Activated T-helper 1 cell treated with Interleukin-2 at 50 U/mL for 16 hours (primary cell): ENCODE measurements at places on chromosomes 16 and 17.

GRCh38 chr17:40909351-40909750, 24.3 kb upstream of the KRT20 start:
- peak; percentile 33 for DNase-seq

DNA sequence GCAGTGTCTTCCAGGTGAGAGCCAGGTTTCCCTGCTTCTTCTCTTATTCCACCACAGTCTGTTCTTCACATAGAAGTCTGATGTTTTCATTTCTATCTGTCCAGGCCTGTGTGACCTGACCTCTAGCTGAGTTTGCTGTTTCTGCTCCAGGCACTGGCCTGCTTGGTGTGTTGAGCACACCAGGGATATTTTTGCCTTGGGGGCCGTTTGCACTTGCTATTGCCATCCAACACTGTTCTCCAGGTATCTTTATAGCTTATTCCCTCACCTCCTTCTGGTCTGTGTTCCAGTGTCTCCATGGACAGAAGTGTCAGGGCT, 41.4 kb downstream of the MRTFB start:
- no peak for DNase-seq

GRCh38 chr17:48483004-48483403, 47.8 kb downstream of the HOXB1 start:
- DNase-seq, result no peak

GRCh38 chr16:56710181-56710737, 19.7 kb upstream of the NUP93 start:
- DNase-seq, result no peak

- no peak for DNase-seq
Observed at GRCh38 chr17:40854175-40854814, 12.7 kb downstream of the KRT12 start.

DNA sequence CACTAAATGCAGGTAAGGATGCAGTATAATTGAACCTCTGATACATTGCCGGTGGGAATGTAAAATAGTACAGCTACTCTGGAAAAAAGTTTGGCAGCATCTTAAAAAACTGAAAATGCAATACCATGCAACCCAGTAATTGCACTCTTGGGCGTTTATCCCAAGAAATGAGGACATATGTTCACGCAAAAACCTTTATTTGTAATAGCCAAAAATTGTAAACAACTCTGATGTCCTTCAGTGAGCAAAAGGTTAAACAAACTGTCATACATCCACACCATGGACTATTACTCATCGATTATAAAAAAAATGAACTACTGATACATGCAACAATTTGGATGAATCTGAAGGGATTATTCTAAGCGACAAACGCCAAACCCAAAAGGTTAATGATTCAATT, 16.9 kb downstream of the SYNRG start:
- no peak for DNase-seq

DNA sequence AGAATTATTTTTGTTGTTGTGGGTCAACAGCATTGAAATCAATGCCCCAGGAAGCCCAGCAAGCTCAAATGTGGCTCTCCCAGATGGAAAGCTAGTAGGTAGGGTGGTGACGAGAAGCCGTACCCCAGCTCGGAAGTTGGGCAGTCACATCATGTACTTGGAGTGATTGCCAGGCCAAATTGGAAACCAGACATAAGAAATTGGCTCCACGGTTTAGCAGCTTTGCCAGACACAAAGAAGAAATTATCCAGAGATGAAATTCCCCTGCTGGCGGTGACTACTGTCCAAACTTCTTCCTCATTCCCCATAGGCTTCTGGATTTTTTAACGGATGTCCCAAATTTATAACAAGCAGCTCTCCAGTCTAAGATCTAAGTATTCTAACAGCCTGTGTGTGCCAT, 95.9 kb downstream of the OR1D5 start:
- no peak for DNase-seq

DNA sequence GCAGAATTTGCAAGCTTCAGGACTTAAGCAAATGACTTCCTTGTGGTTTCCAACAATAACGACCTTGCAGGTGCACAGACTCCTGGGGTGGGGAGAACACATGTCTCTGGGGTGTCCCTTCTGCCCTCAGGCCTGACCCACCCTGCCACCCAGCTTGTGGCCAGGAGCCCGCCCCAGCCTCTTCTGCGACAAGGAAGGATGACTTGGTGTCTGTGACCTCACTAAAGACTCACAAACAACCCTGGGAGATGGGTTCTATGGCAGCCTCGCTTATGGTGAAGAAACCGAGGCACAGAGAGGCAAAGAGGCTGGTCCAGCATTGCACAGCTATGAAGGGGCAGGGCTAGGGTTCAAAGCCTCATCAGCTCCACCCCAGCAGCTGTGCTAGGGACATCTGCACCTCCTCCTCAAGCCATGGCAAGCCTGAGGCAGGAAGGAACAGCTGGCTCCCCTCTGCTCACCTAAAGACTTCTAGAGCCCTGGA, 2.6 kb downstream of the ATP2A3 start:
- DNase-seq, result no peak

- DNase-seq, result no peak
Observed at GRCh38 chr17:82231562-82232321, 2.9 kb downstream of the SLC16A3 start.

DNA sequence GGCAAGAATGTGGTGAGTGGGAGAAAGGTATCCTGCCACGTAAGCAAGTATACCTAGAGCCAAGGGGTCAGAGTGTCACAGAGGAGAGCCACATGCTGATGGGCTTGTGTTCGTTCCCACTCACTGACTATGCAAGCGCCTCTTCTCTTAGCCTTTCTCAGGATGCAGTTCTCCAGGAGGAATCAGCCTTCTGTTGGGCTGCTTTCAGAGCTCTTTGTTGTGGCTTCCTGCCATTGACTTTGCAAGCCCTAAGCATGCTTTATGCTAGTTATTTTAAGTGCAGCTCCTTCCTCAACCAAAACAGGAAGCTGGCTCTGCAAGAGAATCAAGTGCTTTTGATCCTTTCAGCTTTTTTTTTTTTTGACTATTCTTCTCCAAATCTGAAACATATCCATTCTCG, 66.6 kb downstream of the SIAH1 start:
- peak; percentile 1 for DNase-seq

- DNase-seq, result no peak
Observed at GRCh38 chr17:81339191-81339533, 44.1 kb upstream of the SLC38A10 start.

DNA sequence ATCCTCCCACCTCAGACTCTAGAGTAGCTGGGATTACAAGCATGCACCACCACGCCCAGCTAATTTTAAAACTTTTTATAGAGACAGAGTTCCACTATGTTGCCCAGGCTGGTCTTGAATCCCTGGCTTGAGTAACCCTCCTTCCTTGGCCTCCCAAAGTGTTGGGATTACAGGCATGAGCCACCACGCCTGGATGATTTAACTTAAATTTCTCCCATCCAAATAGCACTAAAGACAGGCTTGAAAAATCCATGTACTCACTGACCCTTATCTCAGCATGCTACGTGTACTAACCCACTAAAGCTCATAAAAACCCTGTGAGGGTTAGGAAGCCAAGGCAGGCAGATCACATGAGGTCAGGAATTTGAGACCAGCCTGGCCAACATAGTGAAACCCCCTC, 4.6 kb downstream of the SLC5A10 start:
- no peak for DNase-seq

DNA sequence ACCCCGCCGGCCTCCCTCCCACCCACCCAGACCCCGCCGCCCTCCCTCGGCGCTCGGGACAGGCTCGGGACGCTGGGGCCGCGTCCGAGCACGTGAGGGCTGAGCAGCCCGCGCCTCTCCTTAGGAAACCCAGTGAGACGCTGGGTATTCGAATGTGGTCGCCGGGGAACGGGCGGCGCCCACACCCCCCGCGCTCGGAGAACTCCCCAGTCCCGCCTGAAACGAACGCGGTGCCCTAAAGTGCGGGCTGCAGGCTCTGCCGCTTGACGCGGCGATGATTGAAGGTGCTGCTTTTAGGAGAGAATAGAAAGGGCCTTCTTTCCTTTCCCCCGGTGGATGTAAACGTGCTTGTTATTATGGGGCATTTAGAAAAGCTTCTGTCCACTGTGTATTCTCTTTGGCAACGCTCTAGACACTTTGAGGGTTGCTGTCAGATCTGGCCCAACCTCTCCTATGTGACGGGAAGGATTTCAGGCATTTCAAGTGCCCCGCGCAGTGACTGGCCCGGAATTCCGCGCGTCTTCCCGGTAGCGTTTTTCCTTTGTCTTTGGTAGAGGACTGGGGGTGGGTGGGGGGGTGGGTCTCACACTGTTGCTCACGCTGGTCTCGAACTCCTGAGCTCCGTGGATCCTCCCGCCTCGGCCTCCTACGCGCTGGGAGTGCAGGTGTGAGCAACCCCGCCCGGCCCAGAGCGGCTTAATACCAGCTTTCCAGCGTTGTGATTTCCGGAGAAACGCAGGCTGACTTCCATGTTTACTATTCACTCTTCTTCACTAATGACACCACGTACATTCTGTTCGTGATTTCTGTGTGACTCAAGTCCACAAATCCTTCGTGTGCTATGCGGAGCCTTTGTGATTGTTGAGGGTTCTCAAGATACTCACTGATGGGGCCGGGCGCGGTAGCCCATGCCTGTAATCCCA, 21.8 kb upstream of the FOXK2 start:
- no peak for DNase-seq

DNA sequence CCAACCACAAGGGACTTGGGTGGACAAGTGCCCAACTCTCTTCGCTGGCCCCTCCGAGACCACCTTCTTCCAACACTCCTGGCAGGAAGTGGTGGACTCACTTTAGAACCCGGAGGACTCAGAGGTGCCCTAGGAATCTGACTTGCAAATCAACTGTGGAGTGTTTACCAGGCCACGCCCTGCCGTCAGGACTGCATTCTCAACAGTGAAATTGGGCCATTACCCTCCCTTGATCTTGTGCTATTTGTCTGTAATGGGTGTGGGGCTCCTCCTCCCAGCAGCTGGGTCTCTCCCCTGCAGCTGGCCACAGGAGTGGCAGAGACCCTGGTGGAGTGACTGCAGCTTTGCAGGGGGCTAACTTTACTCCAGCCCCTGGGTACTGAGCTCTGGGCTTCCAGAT, 212.2 kb upstream of the RPL38 start:
- no peak for DNase-seq

- no peak for DNase-seq
Observed at GRCh38 chr16:76964464-76965154, 226.4 kb upstream of the MON1B start.

DNA sequence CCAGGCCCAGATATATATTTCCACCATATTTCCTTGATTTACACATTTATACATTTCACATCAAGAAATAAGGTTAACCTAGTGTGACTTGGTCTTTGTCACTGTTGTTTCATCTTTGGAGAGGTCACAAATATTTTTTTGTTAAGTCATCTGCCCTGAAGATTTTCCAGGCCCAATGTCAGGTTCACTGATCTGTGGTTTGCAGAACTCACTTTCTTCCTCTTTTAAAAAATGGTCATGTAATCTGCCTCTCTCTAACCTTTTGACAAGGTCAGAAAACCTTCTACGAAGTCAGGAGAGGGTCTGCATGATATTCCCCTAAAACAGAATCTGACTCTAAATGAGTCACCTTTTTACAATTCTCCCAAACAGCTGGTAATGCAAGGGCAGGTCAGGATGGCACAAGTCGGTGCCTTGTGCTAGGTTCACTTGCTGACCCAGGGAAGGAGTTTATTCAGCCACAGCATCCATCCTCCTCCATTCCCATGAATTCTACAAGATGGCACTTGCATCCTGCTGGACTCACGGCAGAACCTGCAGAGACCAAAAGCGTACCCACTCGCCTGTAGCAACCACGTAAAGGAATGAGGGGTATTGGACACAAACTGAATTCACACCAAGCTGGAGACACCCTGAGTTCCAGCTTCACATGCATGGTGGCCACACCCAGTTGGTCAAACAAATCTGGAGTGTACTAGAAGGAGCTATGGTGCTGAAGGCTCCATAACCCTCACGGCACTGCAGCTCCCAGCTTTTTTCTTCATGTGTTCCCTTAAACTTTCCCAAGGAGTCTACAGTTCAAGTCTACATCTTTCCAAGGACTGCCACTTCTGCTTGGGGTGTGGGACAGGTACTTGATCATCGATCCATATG, 1.6 kb upstream of the KIAA0513 start:
- DNase-seq, result no peak

GRCh38 chr17:81251094-81251708, 12.1 kb downstream of the NDUFAF8 start:
- no peak for DNase-seq

GRCh38 chr17:73482251-73482716, 162.0 kb downstream of the SDK2 start:
- no peak for DNase-seq

- DNase-seq, result peak; percentile 77
Observed at GRCh38 chr17:8965394-8966168, at the start of gene PIK3R5. TSS of gene PIK3R5 (minus strand) at chr17:8965707. CDS start at chr17:8911494, 54,213 bp downstream.

- DNase-seq, result peak; percentile 3
Observed at GRCh38 chr16:49350265-49351095, 23.1 kb upstream of the C16orf78 start.

- no peak for DNase-seq
Observed at GRCh38 chr17:7859028-7859427, 1.2 kb downstream of the CYB5D1 start.

DNA sequence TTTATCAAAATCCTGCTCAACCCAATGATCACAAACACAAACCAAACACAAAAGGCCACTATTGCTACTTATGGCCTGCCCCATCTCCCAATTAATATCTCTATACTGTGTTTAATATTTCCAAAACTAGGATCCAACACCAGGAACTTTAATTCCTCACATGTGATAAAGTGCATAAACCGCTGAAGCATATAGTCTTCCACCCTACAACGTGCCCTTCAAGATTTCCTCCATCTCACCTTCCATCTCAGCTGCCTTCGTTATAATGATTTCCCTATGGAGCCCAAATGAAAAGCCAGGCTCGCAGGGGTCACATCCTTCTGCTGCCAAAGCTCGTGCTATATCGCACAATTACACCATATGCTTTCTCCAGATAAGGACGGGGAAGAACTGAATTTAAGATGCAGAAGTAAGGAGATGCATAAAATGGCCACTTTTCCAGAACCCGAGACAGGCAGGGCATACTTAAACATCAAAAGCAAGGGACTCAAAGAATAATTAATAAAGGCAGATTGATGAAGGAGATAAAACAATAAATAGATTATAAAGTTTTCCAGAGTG, 1.8 kb downstream of the MYH10 start:
- no peak for DNase-seq

DNA sequence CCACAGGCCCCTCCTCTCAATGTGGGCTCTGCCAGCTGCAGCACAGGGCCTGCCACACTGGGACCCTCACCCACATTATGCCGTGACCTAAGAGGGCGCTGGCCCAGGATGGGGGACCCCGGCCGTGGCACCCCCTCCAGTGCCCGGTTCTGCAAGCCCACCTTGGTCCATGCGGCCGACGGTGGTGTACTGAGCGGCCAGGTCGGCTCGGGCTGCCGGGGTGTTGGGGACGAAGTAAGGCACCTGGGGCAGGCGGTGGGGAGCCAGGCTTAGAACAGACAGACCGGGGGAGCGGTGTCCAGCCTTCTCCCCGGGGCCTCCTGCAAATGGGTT, 6.5 kb downstream of the SGSH start:
- DNase-seq, result no peak

- DNase-seq, result peak; percentile 83
Observed at GRCh38 chr17:66191593-66192377, at the start of gene CEP112. TSS of gene CEP112 (minus strand) at chr17:66192133.

GRCh38 chr17:47717979-47718621, 14.9 kb upstream of the TBX21 start:
- no peak for DNase-seq

- no peak for DNase-seq
Observed at GRCh38 chr16:30740364-30741251, 7.6 kb upstream of the PHKG2 start.
